Anterior cingulate cortex (tissue), 58 donors: ENCODE measurements at places on chromosomes 7 and 10.

- no peak for DNase-seq
Measured at GRCh38 chr7:127653396-127653795, 1.4 kb downstream of the SND1 start.

- DNase-seq, result no peak
Measured at GRCh38 chr10:26743091-26743490, 45.6 kb downstream of the PDSS1 start.

DNA sequence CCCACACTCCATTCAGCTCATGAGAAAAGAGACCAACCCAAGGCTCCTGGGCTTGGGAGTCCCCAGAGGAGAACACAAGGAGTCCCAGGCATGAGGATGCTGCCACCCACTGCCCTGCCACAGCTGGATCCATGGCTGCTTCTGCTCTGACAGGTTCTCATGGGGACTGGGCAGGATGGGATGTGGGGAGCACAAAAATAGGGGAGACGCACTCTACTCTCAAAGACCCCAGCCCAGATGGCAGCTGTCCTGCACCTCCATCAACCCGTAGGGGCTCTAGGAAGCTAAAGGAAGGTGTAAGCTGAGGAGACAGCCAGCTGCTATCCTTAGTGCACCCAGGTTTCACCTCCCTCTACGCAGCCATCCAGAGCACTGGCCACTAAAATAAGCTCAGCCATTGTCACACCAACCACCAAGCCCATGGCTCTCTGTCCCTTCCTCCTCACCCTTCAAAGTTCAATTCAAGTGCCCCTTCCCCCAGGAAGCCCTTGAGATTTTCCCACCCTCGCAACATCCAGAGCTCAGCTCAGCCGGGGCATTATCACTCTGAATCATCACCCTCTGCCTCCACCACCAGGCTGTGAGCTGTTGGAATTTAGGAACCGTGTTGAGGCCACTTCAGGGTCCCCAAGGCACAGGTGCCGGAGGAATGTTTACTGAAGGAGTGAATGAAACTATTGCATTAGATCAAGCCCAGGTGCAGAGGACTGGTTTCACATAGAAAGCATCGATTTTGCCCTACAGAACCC lies 142.1 kb downstream of the GRID1 start:
- DNase-seq, result no peak

DNA sequence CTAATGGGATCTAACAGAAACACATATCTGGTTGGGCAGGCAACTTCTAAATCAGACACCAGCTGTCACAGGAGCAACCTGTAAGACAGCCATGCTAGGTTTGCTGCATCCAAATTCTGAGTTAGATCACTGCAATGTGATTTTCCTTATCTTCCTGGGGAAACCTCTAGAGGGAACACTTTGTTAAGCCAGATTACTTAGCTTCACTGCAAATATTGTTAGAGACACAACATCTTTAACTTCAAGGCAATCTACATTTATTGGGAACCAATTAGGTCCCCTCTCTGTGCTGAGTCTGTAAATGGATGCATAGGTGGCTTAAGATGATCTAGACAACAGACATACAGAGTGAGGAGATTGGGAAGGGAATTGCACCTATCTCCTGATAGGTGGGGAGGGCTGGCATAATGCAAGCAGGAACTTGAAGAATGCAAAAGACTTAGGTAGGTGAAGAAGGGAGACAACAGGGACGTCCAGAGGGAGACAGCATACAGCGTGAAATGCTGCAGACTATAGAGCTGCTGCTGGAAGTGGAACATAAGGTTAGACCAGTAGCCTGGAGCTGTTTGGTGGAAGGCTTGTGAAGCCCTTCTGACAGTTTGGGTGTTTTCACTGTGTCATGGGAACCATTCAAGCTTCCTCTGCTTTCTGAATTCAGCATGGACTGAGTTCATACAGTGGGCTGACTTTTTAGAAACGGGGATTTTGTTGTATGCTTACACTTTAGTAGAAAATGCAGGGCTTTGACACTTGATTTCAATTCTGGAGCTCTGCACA lies 109.8 kb upstream of the ELMO1 start:
- no peak for DNase-seq

- DNase-seq, result no peak
Measured at GRCh38 chr7:24877790-24878311, 102.1 kb downstream of the OSBPL3 start.

DNA sequence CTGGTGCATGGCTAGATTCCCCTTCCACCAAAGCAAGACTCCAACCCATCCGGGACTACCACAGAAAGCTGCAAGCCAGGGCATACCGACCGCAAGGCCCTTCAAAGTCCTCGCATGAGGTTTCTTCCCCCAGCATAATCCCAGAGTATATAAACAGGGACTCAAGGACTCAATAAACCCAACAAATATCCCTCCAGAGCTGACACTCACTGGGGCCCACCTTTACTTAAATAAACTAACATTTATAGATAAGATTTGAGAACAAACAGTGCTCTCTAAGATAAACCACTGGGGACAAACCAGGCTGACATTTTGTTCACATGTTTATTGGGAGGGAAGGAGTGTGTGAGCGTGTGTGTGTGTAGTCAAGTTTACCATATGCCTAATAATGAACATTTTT lies 138.2 kb downstream of the ADAM12 start:
- no peak for DNase-seq

GRCh38 chr10:11341283-11341960 lies 270.0 kb downstream of the USP6NL start:
- no peak for DNase-seq

GRCh38 chr10:44470784-44471183 lies 85.9 kb upstream of the CXCL12 start:
- no peak for DNase-seq

- DNase-seq, result no peak
Measured at GRCh38 chr10:672992-673391, 16.5 kb downstream of the DIP2C start.

DNA sequence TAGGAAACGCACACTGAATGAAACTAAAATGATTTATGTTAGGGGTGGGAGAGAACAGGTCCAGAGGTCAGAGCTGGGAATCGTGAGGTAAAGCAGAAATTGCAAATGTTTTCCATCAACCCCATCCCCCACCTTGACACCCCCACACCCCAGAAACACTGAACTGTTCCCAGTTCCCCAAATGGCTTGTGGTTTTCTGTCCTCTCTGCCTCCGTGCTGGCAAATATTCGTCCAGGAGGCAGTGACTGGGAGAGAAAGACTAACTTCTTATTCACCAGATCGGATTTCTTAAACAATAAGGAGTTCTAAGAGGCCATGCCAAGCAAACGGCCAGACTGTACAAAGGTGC lies 730 bp upstream of the RASSF4 start:
- no peak for DNase-seq

DNA sequence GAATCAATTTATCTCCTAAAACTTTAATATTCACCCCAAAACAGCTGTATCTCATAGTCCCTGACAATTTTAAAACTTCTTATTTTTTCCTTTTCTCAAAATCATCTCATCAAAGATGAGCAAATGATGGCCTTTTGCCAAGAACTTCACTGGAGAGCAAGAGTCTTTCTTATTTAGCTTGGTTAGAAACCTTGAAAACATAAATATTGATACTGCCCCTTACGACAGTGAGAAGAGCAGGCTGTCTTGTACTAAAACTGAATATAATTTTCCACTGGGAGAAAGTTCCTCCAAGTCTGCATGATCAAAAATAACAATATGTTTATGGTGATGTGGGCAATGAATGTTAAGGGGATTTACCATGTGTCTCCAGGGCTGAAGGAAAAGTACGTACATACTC lies 109.0 kb downstream of the COL28A1 start:
- DNase-seq, result no peak

DNA sequence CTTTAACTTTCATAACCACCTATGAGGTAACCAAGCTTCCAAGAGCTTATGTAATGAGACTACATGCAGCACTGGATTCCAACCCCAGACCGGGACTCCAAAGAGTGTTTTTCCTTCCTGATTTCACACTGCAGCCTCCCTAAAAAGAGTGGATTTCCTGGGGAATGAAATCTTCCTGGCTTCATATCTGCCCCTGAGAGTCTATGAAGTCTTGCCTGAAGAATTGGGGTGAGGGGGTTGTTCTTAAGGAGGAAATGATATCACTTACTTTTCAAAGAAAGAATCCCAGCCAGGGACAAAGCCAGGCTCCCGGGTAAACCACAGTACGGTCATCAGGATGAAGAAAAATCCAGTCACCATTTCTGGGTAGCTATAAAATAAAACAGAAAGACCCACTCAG lies 29.7 kb downstream of the STMP1 start:
- no peak for DNase-seq

DNA sequence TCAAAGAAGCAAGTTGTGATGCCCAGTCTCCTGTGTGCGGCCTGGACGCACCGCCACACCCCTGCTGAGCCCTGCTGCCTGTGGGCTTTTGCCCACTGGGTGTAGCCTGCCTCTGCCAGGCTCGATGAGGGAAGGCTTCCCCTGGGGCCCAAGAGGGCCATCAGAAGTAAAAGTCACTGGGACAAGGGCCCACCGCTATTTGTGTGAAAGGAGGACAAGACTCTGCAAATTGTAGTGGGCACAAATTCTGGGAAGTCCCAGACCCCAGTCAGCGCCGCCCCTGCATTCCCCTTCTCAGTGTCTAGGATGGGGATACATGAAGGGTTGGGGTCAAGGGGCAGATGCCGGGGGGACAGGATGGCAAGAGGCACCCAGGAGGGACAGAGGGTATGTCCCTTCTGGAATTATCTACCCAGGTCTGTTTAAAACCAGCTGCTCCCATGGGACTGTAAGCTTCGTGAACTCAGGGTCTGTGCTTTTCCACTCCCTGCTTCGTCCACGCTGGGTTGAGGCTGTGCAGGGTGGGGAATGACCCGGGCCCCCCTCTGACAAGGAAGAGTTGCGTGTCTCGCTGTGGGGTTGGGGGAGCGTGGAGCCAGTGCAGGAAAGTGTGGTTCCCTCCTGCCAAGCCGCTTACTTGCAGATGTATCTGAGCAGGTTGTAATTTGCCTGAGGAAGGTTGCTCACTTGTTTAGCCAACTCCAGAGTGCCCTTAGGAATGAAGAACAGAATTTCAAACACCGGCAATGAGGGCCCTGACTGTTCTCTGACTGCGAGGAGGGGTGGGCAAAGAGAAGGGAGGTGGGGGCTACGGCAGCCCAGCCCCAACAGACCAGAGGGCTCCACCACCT lies 147.2 kb downstream of the MAPK8 start:
- no peak for DNase-seq

- no peak for DNase-seq
Measured at GRCh38 chr10:127919418-127920271, 12.7 kb downstream of the PTPRE start.

DNA sequence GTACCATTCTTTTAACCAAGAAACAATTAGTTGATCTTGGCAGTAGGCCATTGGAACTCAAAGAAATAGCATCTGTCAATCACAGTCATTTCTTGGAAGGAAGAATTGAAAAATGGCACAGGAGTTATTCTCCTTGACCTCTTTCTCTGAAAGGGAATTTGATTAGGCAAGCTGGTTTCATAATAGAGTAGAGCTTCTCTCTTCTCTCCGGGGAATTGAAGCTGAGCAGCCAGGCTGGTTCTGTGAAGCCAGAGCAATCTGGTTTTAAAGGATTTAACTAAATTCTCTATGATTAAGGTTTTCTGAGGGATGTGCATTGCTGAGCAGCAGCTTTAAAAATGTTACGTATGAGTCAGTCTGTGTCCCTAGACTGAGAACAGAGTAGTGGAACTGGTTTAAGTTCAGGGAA lies 70.2 kb downstream of the AHCYL2 start:
- DNase-seq, result no peak

GRCh38 chr7:48170506-48170905 lies 752 bp upstream of the ABCA13 start:
- DNase-seq, result no peak

GRCh38 chr7:36276428-36277248 lies 113.0 kb upstream of the ANLN start:
- DNase-seq, result no peak

GRCh38 chr7:44045226-44046014 lies 918 bp downstream of the DBNL start:
- no peak for DNase-seq

- no peak for DNase-seq
Measured at GRCh38 chr7:37408291-37409228, 40.1 kb downstream of the ELMO1 start.

GRCh38 chr7:405489-406211 lies 114.0 kb downstream of the PDGFA start:
- DNase-seq, result no peak
